ENCODE measurements at places on chromosomes 7 and 10. TPM values are rescaled to one million over a fixed set of nuclear protein-coding genes. Genes with fewer than 3 reads are reported as not detected.

PARD3 gene
- total RNA-seq = 81.1 TPM

ST8SIA6 gene
- total RNA-seq = 0.19 TPM

PMPCB gene
- 80.6 TPM for total RNA-seq

DNA sequence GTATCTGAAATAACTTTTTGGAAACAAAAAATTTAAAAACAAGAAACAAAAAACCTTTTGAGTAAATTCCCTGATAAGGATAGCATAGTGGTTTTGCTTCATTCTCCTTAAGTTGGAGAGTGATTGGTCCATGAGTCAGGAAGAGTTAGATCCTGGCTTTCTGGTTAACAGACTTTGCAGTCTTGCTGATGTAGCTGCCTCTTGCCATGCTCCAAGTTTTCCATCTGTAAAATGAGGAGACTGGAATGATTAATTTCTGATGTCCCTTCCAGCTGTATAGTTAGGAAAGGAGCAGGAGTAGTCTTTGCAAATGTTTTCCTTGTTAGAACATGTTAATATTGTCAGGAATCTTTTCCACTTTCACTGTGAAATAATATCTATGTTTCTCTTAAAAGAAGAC is 266.6 kb downstream of the DNAJB9 start:
- DNase-seq = no peak
- H3K27ac ChIP-seq = no peak overlapping the region
- no peaks in the 10 kb centered on the region for H3K4me1 ChIP-seq
- no peaks in the 10 kb centered on the region for H3K27me3 ChIP-seq
- no peak overlapping the region for H3K4me3 ChIP-seq

DNA sequence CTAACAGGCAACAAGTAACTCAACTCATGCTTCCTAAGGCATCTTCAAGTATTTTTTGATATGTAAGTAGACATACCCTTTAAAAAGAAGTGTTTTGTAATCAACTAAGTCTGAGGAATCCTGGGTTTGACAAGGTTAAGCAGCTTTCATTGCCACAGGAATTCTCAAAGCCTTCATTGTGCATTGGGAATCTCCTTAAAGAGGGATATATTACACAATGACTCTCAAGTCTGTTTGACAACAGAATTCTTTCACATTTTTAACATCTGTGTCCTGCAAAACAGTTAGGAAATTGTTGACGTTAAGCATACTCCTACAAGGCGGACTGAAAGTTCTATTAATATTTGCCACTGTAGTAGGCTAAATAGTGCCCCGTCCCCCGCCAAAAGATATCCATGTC is 71.4 kb downstream of the SGMS1 start:
- no peak overlapping the region for H3K4me3 ChIP-seq
- no peak for DNase-seq
- H3K27ac ChIP-seq = no peak overlapping the region

All from adrenal gland (tissue), 19 donors.